ENCODE measurements at places on chromosomes 1 and 21.

DNA sequence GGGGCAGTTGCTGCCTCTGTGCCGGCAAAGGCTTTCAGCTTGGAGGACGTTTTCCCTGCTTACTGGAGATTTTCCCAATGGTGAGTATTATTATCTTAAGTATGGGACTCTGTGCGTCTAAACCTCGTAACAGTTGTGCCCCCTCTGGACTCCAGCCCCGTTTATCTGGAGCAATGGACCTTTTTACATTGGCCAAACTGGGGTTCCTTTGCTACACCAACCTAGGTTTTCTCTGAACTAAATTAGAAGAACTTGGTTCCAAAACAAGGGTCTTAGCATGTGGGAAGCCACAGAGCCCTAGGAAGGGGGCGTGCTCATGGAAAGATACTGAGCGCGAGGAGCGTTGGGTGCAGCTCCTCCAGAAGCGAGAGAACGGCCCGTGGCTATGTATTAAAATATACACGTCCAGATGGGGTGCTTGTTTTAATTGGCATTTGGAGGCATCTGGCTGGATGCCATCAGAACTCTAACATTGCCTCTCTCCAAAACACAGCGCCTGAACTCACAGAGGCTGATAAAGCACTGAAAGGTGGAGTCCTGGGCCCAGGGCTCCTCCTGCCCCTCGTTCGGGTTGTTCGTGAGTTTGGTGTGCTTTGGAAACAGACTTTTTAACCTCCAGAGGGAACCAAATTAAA, 28.4 kb downstream of the POFUT2 start:
- DNase-seq = no peak

GRCh38 chr1:237124856-237125462, 83.0 kb downstream of the RYR2 start:
- no peak for DNase-seq

- no peak for DNase-seq
Measured at GRCh38 chr1:158180741-158181576, at the start of gene CD1D. CD1D (plus strand) TSS chr1:158180895; CDS start chr1:158181102, 207 bp downstream.

DNA sequence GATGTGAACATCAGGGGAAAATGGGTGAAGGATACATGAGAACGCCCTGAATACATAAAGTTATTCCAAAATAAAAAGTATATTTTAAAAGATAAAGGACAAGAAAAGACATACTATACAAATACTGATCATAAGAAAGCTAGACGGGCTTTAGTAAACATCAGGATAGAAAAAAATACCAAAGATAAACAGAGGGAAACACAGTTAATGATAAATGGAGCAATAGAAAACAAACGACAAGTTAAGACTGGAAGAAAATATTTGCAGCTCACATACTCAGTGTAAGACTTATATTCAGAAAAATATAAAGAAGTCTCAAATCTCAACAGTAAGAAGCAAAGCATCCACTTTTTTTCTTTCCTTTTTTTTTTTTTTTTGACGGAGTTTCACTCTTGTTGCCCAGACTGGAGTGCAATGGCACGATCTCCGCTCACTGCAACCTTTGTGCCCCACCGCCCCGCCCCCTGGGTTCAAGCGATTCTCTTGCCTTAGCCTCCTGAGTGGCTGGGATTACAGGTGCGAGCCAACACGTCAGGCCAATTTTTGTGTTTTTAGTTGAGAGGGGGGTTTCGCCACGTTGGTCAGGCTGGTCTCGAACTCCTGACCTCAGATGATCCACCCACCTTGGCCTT, 94.8 kb downstream of the OMA1 start:
- DNase-seq = no peak

Measured in CD8-positive, alpha-beta memory T cell (primary cell).